Activated T-cell treated with anti-CD3 and anti-CD28 coated beads for 48 hours (primary cell): ENCODE measurements at places on chromosomes 1 and 21.
A peak's percentile ranks its signal among the peaks of the same experiment; 100 is the strongest.

DNA sequence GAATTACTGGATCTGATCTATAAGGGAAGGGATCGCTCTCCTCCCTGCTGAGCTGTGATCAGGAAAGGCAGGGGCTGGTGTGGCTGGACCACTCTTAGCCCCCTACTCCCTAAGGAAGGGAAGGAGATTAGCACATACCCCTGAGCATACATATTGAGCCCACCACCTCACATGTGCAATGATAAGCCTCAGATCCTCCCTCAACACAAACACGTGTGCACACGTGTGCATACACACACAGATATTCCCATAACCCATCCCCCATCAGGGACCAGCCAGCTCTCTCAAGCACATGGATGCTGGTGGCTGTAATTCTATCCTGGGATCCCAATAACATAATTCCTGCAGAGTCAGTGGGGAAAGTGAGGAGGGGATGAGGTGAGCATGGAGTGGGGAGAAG lies 21.2 kb downstream of the SYT2 start:
- no peak for DNase-seq

DNA sequence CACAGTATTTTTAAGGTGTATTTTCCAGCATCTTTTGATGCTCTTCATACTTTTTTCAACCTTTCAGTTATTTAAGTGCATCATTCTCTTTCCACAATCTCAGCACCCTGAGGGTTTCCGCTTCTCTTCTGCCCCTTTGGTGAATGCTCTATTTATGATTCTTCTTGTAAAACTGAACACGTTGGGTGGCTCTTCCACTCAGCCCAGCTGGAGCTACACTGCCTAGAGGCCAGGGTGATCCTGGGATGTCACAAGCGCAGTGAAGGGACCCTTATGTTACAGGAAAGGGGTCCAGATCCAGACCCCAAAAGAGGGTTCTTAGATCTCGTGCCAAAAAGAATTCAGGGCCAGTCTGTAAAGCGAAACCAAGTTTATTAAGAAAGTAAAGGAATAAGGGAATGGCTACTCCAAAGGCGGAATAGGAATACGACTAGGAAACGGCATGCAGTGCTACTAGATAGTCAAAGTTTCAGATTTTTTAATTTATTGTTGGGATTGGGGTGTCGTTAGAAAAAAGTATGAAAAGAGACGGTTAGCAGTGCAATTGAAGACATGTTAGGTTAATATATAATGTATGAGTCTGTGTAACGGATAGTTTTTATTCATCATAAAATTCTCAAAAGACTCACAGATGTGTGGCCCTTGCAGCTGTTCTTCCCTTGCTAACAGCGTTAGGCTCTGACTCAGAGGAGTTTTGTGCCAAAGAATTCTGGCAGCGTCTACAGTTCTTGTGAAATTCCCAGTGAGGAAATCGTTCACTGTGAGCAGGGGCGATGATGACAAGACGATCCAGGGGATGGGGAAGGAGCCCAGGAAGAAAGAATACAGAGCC lies 14.4 kb upstream of the ERVH48-1 start:
- no peak for DNase-seq

DNA sequence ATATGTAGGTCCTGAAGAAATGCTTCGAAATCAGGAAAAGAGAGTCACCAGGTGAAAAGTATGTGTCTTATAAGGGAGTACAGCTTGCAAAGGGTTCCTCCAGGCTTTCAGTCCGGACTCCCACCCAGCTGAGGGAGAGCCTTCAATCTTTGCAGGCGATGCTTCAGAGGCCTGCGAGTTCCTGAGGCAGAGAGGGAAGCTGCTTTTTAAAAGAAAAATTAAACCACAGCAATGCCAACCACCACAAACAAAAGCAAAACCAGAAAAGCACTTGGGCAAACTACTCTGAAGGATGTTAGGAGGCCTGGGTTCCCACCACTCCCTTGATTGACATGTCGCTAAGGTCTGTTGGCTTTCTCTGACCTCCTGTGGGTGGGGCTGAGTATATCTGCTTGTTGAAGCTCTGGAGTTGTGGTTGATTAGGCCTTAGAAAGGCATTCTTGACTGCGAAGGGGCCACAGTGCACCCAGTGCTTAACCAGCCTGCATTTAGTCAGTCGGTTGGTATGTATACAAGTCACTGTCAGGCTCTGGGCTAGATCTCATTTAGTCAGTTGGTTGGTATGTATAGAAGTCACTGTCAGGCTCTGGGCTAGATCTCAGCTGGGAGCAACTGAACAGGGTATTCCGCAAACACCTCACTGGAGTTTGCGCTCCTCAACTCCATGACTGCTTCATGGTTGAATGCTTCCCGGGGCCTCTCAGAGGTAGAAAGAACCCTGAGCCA lies 1.2 kb downstream of the NIPAL3 start:
- DNase-seq: peak; percentile 29

DNA sequence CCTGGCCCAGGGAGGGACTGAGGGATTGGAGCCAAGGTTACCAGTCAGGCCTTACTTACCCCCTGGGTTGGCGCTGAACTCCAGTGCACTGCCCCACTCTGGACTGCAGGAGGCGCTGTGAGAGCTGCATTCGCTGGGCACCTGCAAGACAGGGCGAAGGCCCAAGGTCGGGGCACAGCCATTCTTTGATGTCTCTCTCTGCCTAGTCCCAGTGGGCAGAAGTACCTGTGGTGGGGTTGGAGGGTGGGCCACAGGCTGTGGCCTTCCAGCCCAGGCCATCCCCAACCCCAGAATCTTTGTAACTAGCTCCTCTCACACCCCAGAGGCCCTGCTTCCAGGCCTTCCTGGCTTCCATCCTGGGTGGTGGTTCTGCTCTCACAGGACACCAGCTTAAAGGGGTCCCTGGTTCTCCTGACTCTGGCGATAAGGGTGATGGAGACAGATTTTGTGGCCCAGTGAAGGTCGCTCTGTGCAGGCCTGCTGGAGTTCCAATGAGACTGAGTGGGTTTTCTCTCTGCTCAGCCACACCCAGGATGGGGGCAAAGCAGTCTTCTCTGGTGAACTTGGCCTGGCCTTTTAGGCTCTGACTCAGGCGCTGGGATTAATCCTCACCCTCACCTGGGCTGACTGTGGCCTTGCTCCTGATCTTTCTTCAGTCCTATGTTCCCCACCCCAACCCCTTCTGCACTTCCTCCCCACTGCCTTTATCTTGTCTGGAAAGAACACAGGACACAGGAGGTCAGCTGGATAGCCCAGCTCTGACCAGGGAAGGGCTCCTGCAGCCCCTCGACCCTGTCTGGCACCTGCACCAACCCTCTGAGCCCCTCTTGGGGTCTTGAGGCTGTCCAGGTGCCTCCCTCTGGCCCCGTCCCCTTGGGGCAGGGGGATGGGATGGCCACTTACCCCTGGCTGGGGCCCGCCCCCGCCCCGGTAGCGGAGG lies 954 bp downstream of the MYOG start:
- peak; percentile 51 for DNase-seq

DNA sequence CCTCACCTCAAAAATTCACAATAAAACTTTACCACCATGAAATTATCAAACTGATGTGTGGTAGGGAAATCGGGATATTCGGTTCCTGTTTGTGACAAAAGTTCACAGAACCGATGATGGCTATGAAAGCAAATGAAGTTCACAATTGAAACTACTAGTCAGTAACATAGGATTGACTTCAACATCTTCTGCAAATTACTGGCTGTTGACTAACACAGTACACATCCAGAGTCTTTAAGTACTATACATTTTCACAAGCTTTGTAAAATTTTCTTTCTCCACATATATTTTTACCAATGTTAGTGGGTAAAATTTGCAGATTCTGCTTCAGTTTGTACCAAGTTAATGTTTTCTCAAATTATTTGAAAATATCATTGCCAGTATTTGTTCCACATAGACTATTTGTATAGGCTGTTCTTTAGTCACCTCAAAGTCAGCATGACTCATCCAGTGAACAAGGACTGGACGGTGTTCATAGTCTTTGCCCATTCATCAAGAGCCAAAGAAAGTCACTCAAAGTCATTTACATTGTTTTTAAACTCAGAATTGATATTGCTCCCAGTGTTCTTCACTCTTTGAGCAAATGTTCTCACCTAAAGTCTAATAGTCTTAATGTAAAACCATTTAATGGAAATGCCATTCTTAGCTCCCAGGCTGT lies 213.4 kb downstream of the USP25 start:
- no peak for DNase-seq

DNA sequence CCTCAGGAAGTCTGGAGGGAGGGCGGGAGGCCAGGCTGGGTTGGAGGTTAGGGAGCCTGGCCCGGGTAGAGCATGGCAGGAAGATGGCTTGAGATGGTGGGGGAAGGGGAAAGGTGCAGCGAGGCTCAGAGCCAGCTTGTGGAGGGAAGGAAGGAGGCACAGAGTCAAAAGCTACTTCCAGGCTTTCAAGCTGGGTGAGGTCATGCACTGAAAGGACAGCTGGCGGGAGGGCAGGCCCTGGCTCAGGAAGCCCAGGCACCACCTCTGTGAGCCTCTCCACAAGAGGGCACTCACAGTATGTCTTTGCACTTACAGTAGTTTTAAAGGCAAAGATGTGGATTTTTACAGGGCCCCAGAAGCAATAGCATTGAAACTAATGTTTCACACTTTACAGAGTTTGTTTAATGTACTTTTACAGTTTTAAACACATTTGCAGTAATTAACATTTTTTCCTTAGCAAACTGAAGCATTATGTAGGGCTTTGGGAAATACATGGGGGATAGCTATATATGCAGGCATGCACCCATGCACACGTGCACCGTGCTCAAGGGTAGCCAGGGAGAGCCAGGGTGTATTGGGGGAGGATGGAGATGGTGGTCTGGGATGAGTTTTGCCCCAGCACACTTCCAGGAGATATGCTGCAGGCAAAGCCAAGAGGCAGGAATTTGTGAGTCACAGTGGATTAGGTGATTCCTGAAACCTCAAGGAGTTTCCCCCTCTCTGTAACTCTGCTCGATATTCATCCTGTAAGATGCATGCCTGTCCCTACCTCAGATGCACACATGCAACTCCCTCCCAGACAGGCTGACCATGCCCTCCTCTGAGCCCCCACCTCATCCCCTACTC lies 6.1 kb upstream of the ADAM15 start:
- no peak for DNase-seq

DNA sequence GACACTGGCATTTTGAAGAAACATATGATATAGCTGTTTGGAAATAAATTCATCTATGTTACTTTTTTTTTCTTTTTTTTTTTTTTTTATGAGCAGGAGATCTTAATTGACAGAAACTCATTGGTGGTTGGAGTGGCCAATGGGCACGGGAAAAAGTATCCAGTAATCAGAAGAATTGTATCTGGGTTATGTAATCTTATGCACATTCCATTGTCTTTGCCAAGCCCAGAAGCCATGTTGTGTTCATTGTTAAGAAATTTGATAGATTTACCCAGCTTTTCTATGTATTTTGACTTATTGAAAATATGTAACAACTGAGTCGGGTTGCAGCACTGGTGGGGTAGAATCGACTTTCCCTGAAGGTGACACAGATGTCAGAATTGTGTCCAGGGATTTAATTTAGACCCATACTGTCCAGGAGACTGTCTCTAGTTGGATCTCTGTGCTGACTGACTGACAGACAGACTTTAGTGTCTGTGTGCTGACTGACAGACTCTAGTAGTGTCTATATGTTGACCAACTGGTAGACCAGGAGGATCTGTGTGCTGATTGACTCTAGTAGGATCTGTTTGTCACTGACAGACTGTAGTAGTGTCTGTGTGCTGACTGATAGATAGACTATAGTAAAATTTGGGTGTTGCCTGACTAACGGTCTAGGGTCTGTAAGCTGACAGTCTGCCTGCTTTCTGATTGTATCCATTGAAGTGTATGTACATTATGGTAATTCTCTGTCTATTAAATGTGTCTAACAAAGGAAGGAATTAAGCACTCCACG lies 12.3 kb upstream of the C4BPB start:
- DNase-seq: no peak

DNA sequence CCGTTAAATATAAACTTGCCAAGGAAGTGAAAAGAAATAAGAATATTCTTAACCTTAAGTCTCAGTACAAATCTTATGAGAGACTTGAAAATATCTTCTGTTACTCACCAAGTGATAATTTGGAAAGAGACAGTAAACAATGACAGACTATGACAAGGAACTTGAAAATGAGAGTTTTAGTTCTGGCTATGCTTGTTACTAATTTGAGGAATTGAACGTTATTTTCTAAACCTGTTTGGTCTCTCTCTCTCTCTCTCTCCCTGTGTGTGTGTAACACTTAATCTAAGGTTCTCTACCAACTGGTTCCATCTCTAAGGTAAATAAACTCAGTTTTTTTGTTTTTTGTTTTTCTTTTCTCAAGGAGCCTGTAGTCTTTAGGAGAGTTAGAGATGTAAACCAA lies 161.8 kb downstream of the AMY1C start:
- no peak for DNase-seq

- no peak for DNase-seq
Measured at GRCh38 chr1:111907321-111907720, 82.1 kb downstream of the KCND3 start.

- DNase-seq: no peak
Measured at GRCh38 chr1:216731562-216731961, 8.3 kb upstream of the ESRRG start.

DNA sequence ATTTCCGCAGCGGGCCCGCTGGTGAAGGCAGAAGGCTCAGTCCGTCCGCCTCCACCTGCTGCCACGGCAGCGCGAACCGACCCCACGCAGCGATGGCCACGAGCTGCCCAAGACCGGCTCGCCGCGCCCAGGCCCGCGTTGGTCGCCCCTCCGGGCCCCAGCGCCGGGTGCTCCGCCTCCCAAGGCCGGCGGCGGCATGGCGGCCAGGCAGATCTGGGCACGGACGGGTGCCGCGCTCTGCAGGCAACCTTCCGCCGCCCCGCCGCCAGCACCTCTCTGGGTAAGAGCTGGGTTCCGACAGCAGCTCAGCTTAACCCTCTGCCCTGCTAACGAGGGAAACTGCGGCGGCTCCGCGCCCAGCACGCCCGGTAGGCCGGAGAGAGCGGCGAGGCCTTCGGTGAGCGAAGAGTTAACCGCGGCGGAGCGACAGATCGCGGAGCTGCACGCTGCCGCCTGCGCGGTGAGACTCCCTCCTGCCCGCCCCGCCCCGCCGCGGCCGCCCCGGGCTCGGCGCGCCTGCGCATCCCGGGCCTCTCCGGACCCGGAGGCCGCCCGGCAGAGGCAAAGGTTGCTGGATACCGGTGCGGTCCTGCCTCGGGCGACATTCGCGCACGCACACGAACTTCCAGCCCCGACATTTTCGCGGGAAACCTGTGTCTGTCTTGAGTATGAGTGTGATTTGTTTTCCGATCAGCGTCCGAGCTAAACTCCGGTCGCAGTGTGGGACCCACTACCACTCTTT lies at the start of gene C1orf53:
TSS of gene C1orf53 (plus strand) at position 177 of the 742 bp plus-strand sequence. CDS start at position 197, 20 bp downstream.
- DNase-seq: peak; percentile 84

- no peak for DNase-seq
Measured at GRCh38 chr1:179208681-179209477, 20.6 kb downstream of the ABL2 start.

- DNase-seq: no peak
Measured at GRCh38 chr21:38351961-38352521, 95.2 kb downstream of the KCNJ15 start.

GRCh38 chr1:172203135-172203823 lies 217.2 kb upstream of the C1orf105 start:
- no peak for DNase-seq

- no peak for DNase-seq
Measured at GRCh38 chr1:98493469-98493868, 168.1 kb upstream of the SNX7 start.

- no peak for DNase-seq
Measured at GRCh38 chr1:229597877-229598276, 28.0 kb downstream of the TAF5L start.
